Muscle of leg (tissue), 16 donors: ENCODE measurements at places on chromosomes 3 and 15. TPM values are rescaled to one million over a fixed set of nuclear protein-coding genes. Genes with fewer than 3 reads are reported as not detected.

FEZF2 gene
- total RNA-seq: not detected

GOLGA6L9 gene
- total RNA-seq: 1.1 TPM

GRK7 gene
- 0.04 TPM for total RNA-seq

ISLR gene
- 82.3 TPM for total RNA-seq

CPA3 gene
- total RNA-seq: 3.1 TPM

CSTA gene
- 0.22 TPM for total RNA-seq

SLC6A11 gene
- under 0.01 TPM for total RNA-seq

GOLGA8T gene
- total RNA-seq: 0.27 TPM

THSD4 gene
- total RNA-seq: 30.7 TPM

GOLGA6B gene
- not detected for total RNA-seq
